Dorsolateral prefrontal cortex (tissue), 122 donors: ENCODE measurements at places on chromosomes 6 and 20. TPM values are rescaled to one million over a fixed set of nuclear protein-coding genes. Genes with fewer than 3 reads are reported as not detected.

Gene C2
- 7.1 TPM for total RNA-seq

Gene CYB5R4
- 21.6 TPM for total RNA-seq

Gene PDE10A
- total RNA-seq, result 31.6 TPM

Gene SGK2
- 6.6 TPM for total RNA-seq

Gene NKX2-4
- total RNA-seq, result not detected

Gene RSPH4A
- total RNA-seq, result 0.35 TPM

Gene GATA5
- total RNA-seq, result not detected

Gene XKR7
- 4.6 TPM for total RNA-seq

Gene SSR1
- 80.0 TPM for total RNA-seq

Gene TBC1D7
- total RNA-seq, result 21.9 TPM

Gene NOTCH4
- total RNA-seq, result 26.0 TPM

Gene EYA2
- 10.6 TPM for total RNA-seq

Gene BHLHE23
- total RNA-seq, result not detected

Gene RIMS4
- total RNA-seq, result 52.8 TPM

Gene BPIFB4
- not detected for total RNA-seq

Gene CCN6
- not detected for total RNA-seq

Gene NMBR
- total RNA-seq, result 0.63 TPM

Gene OR5V1
- total RNA-seq, result not detected

Gene CCM2L
- total RNA-seq, result 6.2 TPM

Gene IL17F
- not detected for total RNA-seq

Gene CLPSL1
- not detected for total RNA-seq

Gene ZSCAN26
- total RNA-seq, result 38.8 TPM

Gene SLC13A3
- total RNA-seq, result 49.0 TPM

Gene MCCD1
- not detected for total RNA-seq

Gene LY6G6F
- total RNA-seq, result not detected

Gene TSPO2
- not detected for total RNA-seq

Gene SLPI
- total RNA-seq, result not detected

Gene HLA-DOB
- total RNA-seq, result 0.54 TPM

Gene HLA-DRB5
- 9.2 TPM for total RNA-seq

Gene DDO
- total RNA-seq, result 3.1 TPM

Gene ARMC2
- total RNA-seq, result 41.2 TPM

Gene LRRC73
- total RNA-seq, result 11.5 TPM

Gene SLC12A5
- 371 TPM for total RNA-seq

Gene LCA5
- total RNA-seq, result 10.2 TPM

Gene SIRPG
- not detected for total RNA-seq

Gene RGS17
- total RNA-seq, result 7.4 TPM

Gene NKX2-2
- total RNA-seq, result 10.1 TPM

Gene HDGFL1
- total RNA-seq, result 0.92 TPM

Gene TRIM10
- not detected for total RNA-seq

Gene TMEM244
- total RNA-seq, result not detected

Gene KCNQ5
- 106 TPM for total RNA-seq
